KG1 (cell line): ENCODE measurements at places on chromosomes 3 and 15.

GRCh38 chr3:116165135-116165534 is 280.2 kb downstream of the LSAMP start:
- no peak for DNase-seq

GRCh38 chr3:195078891-195079440 is 192.0 kb downstream of the XXYLT1 start:
- no peak for DNase-seq

- no peak for DNase-seq
These were observed 79.0 kb downstream of the NAALADL2 start for GRCh38 chr3:174938102-174938501.

GRCh38 chr3:53643757-53644156 is 149.3 kb downstream of the CACNA1D start:
- DNase-seq, result no peak

DNA sequence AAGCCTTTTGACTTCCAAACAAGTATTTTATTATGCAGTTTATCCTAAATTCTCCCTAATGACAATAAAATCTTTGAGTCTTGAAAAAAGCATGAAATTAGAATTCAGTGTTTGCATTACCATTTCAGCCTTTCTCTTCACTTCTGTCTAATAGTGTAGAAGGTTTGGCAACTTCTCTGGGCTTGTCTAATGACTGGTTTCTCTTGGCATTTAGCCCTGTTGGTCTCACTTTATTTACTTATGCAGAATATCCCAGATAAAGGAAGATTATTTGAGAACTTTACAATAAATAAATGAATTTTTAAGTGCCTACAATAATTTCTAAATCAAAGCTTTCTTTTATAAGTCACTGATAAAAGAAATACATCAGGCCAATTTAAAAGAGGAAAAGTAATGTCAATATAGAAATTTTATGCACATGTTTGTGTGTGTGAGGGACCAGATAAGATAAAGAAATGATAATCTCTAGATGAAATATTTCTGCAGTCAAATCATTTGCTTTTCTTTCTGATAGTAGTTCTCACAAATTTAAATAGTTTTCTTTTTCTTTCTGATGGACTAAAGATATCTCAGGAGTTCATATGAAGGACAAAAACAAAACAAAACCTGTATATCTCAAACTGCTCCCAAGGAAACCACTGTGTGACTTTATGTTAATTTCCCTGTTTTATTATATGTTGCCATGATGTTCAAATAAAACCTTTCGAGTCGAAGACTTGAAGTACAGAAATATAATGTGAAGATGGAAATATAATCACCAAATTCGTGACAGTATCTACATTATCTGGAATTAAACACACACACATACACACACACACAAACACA is 533.1 kb upstream of the CBLB start:
- no peak for DNase-seq

- DNase-seq, result no peak
These were observed 987.9 kb downstream of the NTRK3 start for GRCh38 chr15:87268675-87269074.

DNA sequence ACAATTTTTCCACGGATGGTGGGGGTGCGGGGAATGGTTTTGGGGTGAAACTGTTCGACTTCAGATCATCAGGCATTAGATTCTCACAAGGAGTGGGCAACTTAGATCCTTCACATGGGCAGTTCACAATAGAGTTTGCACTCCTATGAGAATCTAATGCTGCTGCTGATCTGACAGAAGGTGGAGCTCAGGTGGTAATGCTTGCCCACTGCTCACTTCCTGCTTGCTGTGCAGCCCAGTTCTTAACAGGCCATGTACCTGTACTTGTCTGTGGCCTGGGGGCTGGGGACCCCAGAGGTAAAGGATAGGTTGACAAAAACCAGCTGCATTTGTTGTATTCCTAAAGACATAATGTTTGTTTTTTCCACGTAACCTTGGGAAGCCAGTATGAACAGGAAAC is 16.0 kb downstream of the DZIP3 start:
- no peak for DNase-seq

- no peak for DNase-seq
These were observed 104.8 kb upstream of the OSTN start for GRCh38 chr3:191094057-191094845.

DNA sequence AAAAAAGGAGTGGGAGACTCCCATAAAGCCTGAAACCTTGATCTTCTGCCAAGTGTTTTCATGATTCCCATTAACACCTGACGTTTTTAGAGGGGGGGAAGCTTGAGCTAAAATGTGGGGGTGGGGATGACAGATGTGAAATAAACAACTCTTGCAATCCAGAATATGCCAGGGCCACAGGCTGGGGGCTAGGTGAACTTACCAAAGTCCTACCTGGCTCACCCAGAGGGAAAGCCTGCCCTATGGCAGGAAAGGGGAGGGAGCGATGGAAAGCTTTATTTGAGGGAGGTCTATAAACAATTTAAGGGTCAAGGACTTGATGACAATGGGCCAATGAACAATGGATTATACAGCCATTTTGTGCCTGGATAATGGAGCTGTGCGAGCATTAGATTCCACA is 108.3 kb downstream of the LRIG1 start:
- DNase-seq, result no peak

- no peak for DNase-seq
These were observed 51.0 kb upstream of the ATOSA start for GRCh38 chr15:52730173-52730572.

DNA sequence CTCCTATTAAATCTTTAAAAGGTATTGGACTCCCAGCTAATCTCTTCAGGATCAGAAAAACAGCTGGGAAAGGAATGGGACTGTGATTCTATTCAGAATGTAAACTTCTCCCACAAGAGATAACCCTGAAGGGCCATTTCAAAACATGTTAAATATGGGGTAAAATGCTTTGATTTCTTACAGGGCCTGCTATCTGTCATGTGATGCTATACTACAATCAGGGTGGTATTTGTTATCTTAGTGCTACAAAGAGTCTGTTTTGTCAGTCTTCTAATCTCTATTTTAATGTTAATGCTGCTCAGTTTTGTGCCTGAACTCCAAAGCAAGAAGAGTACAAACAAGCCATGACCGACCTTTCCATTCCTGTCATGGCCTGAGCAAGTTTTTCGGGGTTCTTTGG is 186.9 kb downstream of the TBC1D5 start:
- no peak for DNase-seq

GRCh38 chr3:180646187-180646790 is 33.0 kb downstream of the CCDC39 start:
- no peak for DNase-seq

- DNase-seq, result peak; percentile 77
These were observed 10.9 kb downstream of the TM2D3 start for GRCh38 chr15:101641129-101641764.

GRCh38 chr3:193773266-193774220 is 180.5 kb downstream of the OPA1 start:
- no peak for DNase-seq
